ENCODE measurements at places on chromosomes 5 and 9. TPM values are rescaled to one million over a fixed set of nuclear protein-coding genes. Genes with fewer than 3 reads are reported as not detected.

Gene TMC1
- not detected for total RNA-seq

Gene PCDHGA1
- 0.53 TPM for total RNA-seq

Gene RC3H2
- total RNA-seq: 77.3 TPM

Gene SLC25A2
- total RNA-seq: 3.6 TPM

Gene FBP1
- 3.4 TPM for total RNA-seq

Gene CDC25C
- not detected for total RNA-seq

Gene LCN1
- not detected for total RNA-seq

Gene GPX3
- not detected for total RNA-seq

Gene OSTF1
- 57.8 TPM for total RNA-seq

Gene PCDHB5
- total RNA-seq: not detected

Gene ZNF484
- total RNA-seq: 22.7 TPM

- H3K36me3 ChIP-seq: no peaks in the 10 kb centered on the region
- H3K4me1 ChIP-seq: no peaks in the 10 kb centered on the region
- no peak overlapping the region for H3K27ac ChIP-seq
- H3K27me3 ChIP-seq: no peaks in the 10 kb centered on the region
- H3K4me3 ChIP-seq: no peak overlapping the region
Measured at GRCh38 chr5:15513431-15513830, 13.5 kb downstream of the FBXL7 start.

GRCh38 chr9:78238046-78239038, 2.5 kb downstream of the CEP78 start:
- H3K36me3 ChIP-seq: no peaks in the 10 kb centered on the region
- H3K4me3 ChIP-seq: no peak overlapping the region
- no peaks in the 10 kb centered on the region for H3K27me3 ChIP-seq
- no peak for DNase-seq
- H3K4me1 ChIP-seq: peaks cover 13% of the 10 kb centered on the region

- no peak for DNase-seq
- H3K27ac ChIP-seq: no peak overlapping the region
- no peak overlapping the region for H3K4me3 ChIP-seq
- no peaks in the 10 kb centered on the region for H3K36me3 ChIP-seq
Measured at GRCh38 chr9:8751406-8751930, 951.9 kb upstream of the DMAC1 start.

GRCh38 chr5:121873409-121873808, 21.7 kb downstream of the FTMT start:
- H3K27ac ChIP-seq: no peak overlapping the region
- H3K4me3 ChIP-seq: no peak overlapping the region
- H3K36me3 ChIP-seq: no peaks in the 10 kb centered on the region
- no peak for DNase-seq

DNA sequence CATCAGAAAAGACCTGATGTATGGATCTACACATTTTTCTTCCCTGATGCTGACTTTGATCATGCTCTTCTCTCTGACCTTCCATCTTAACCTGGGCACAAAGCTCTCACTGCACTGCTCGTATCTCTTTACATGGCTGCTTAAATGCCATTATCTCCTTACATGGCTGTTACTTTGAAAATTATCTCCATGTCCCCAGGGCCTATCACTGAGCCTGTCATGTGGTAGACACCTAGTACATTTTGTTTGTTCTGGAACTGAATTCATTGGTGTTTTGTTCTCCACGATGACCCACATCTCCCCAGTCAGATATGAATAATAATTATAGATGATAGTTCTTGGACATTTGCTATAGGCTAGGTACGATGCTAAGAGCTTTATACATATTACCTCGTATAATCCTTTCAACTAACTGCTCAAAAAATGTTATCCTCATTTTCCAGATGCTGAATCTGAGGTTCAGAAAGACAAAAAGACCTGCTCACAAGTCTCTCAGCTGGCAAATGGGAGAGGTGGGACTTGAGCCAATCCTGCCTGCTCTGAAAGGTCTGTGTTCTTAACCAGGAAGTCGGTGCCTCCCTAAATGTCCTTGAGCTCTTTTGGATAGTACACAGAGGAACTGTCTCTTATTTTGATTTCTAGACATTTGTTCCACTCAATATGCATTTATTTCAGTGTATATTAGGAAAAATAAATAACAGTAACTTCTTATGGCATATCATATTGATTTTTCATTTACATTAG, 9.8 kb upstream of the CPEB4 start:
- no peaks in the 10 kb centered on the region for H3K27me3 ChIP-seq
- H3K27ac ChIP-seq: no peak overlapping the region
- no peaks in the 10 kb centered on the region for H3K36me3 ChIP-seq
- no peaks in the 10 kb centered on the region for H3K4me1 ChIP-seq
- no peak for DNase-seq

DNA sequence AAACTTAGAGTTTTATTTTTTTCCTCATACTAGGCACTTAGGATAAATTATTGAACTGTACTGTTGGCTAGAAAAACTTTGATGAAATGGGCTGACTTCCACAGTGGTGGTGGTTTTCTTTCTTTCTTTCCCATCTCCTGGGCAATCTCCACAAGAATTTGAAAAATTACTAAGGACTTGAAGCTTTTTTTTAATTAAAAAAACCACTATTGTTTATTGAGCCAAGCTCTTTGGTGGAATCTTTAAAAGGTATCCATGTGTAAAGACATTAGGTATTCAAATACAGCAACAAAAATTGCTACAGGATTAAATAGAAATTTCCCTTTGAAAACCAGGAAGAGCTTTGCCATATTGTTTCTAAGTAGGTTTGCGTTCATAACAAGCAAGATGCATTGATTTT, 14.1 kb downstream of the MARCHF6 start:
- H3K4me3 ChIP-seq: no peak overlapping the region
- H3K36me3 ChIP-seq: no peaks in the 10 kb centered on the region
- H3K4me1 ChIP-seq: peaks cover 28% of the 10 kb centered on the region
- H3K27ac ChIP-seq: no peak overlapping the region
- H3K27me3 ChIP-seq: no peaks in the 10 kb centered on the region

DNA sequence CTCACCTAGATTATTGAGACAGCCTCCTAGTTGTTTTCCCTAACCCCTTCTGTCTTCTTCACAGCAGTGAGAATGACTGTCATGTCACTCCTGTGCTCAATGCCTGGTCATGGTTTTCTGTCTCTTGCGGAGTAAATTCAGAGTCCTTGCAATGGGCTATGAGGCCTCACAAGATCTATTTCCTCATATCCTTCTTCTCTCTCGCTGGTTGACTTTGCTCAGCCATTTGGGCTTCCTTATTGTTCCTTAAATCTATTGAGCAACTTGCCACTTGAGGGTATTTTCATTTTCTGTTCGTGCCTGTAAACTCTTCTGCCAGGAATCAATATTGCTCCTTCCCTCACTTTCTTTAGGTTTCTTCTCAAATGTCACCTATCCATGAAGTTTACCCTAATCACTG, 9.0 kb downstream of the PPP3R2 start:
- no peaks in the 10 kb centered on the region for H3K36me3 ChIP-seq
- no peak overlapping the region for H3K27ac ChIP-seq
- no peak overlapping the region for H3K4me3 ChIP-seq
- H3K27me3 ChIP-seq: no peaks in the 10 kb centered on the region

- no peaks in the 10 kb centered on the region for H3K27me3 ChIP-seq
- H3K36me3 ChIP-seq: no peaks in the 10 kb centered on the region
- H3K27ac ChIP-seq: no peak overlapping the region
Measured at GRCh38 chr5:160792732-160793529, 59.1 kb downstream of the ATP10B start.

GRCh38 chr5:113038714-113039113, 62.1 kb downstream of the DCP2 start:
- H3K4me3 ChIP-seq: no peak overlapping the region
- no peak overlapping the region for H3K27ac ChIP-seq
- H3K36me3 ChIP-seq: no peaks in the 10 kb centered on the region

GRCh38 chr5:174340226-174340625, 294.7 kb downstream of the NSG2 start:
- H3K4me3 ChIP-seq: no peak overlapping the region
- H3K36me3 ChIP-seq: no peaks in the 10 kb centered on the region
- DNase-seq: no peak
- no peaks in the 10 kb centered on the region for H3K4me1 ChIP-seq
- no peaks in the 10 kb centered on the region for H3K27me3 ChIP-seq

DNA sequence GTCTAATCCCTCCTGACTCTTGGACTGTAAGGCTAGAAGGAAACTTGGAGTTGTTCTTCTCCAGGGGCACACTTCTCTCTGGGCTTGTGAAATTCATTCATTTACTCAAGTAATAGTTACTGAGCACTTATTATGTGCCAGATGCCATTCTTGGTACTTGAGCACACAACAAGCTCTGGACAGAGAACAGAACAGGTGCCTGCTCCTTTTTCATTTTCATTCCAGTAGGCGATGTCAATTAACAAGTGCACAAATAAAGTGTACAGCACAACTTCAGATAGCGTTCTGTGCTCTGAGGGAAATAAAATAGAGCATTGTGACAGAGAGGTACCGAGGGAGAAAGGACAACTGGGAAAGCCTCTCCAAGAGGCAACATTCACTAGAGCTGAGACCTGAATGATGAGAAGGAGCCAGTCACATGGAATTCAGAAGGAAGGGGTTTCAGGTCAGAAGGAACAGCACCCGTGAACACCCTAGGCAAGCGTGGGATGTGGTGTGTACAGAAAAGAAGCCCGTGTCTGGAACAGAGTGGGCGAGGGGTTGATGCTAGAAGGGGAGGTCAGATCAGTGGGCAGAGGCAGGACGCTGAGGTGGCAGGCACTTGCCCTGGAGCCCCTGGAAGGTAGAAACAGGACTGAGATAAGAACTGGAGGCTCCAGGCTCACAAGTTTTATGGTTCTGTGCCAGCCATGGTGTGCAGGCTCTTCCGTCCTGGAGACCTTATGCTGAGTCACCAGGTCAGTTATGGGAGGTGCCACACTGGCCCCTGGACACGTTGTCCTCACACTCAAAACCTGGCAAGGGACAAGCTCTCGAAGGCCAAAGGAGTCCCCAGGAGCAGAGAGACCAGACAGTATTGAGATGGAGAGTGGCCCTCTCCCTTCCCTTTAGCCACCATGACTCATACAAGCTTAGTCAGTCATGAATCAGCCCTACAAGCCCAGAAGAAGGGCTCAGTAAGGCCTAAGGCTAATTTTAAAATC, 7.2 kb upstream of the ABLIM3 start:
- no peaks in the 10 kb centered on the region for H3K36me3 ChIP-seq
- H3K4me1 ChIP-seq: no peaks in the 10 kb centered on the region
- no peak overlapping the region for H3K27ac ChIP-seq
- H3K4me3 ChIP-seq: no peak overlapping the region
- DNase-seq: no peak
- H3K27me3 ChIP-seq: no peaks in the 10 kb centered on the region

GRCh38 chr9:121437891-121438290, 61.8 kb downstream of the GGTA1 start:
- no peak for DNase-seq
- H3K27me3 ChIP-seq: no peaks in the 10 kb centered on the region
- no peak overlapping the region for H3K4me3 ChIP-seq
- H3K36me3 ChIP-seq: no peaks in the 10 kb centered on the region

DNA sequence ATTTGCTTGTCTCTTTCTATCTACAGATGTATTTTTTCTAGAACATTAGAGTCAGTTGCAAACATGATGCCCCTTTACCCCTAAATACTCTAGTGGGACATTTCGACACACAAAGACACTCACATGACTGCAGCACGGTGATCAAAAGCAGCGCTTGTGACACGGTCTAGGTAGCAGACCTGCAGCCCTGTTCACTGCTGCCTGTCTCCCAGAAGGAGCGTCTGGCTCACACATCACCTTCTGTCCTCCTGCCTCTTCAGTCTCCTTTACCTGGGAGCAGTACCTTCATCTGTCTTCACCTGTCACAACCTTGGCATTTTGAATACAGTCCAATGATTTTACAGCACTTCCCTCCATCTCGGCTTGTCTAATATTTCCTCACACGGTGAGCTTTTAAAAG, 51.9 kb upstream of the SH3PXD2B start:
- DNase-seq: no peak
- H3K4me3 ChIP-seq: no peak overlapping the region
- no peaks in the 10 kb centered on the region for H3K4me1 ChIP-seq
- no peaks in the 10 kb centered on the region for H3K27me3 ChIP-seq
- no peaks in the 10 kb centered on the region for H3K36me3 ChIP-seq
- H3K27ac ChIP-seq: no peak overlapping the region

GRCh38 chr9:105445203-105445881, 2.5 kb upstream of the FSD1L start:
- no peak for DNase-seq
- H3K27ac ChIP-seq: no peak overlapping the region
- H3K4me1 ChIP-seq: peaks cover 9% of the 10 kb centered on the region
- H3K4me3 ChIP-seq: no peak overlapping the region
- no peaks in the 10 kb centered on the region for H3K27me3 ChIP-seq
- no peaks in the 10 kb centered on the region for H3K36me3 ChIP-seq

- peak overlapping the region; percentile 93 for H3K27ac ChIP-seq
- H3K27me3 ChIP-seq: no peaks in the 10 kb centered on the region
- peaks cover 40% of the 10 kb centered on the region for H3K4me1 ChIP-seq
- no peak for DNase-seq
- H3K4me3 ChIP-seq: no peak overlapping the region
Measured at GRCh38 chr5:42621662-42622061, 135.0 kb upstream of the CCDC152 start.

GRCh38 chr5:56725711-56726411, 89.5 kb upstream of the MAP3K1 start:
- DNase-seq: peak; percentile 30
- H3K4me1 ChIP-seq: peaks cover 29% of the 10 kb centered on the region
- H3K27ac ChIP-seq: no peak overlapping the region
- H3K27me3 ChIP-seq: no peaks in the 10 kb centered on the region
- H3K36me3 ChIP-seq: no peaks in the 10 kb centered on the region
- no peak overlapping the region for H3K4me3 ChIP-seq

DNA sequence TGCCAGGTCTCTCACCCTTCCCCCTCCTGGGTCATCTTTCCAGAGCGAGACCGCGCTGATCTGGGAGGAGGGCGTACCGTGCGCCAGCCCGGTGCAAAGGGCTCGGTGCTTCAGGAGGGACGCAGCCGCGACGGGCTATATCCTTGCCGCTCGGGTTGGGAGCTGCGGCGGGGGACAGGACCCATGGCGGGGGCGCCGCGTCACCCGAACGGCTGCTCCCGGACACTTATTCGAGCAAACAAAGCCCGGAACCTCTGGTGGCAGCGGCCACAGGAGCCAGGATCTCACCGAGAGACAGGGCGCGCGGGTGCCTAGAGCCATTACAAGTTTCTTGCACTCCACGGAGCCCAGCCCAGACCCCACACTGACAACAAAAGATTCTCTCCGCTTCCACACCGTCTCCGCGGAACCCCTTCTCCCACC, 1.3 kb downstream of the SEMA6A start:
- H3K27ac ChIP-seq: no peak overlapping the region
- no peaks in the 10 kb centered on the region for H3K36me3 ChIP-seq

DNA sequence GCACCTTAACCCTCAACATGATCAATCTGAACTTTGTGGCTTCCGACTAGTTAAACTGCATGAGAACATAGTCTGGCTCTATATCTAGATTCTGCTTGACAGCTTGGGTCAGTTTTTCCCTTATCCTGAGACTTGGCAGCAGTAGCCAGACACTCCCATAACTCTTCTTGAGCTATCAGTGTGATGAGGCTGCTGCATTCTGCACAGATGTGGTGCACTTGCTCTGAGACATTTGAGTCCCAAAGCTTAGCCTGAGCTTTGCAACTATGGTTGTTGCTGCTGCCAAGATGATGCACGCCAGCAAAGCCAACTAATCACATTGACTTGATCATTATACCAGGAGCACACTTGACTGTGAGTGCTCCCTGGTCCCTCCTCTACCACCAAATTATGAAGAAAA, 36.2 kb downstream of the MOCS2 start:
- no peak for DNase-seq
- no peaks in the 10 kb centered on the region for H3K27me3 ChIP-seq
- no peaks in the 10 kb centered on the region for H3K4me1 ChIP-seq
- H3K27ac ChIP-seq: no peak overlapping the region
- H3K36me3 ChIP-seq: no peaks in the 10 kb centered on the region
